ENCODE measurements at places on chromosomes 7 and 10. TPM values are rescaled to one million over a fixed set of nuclear protein-coding genes. Genes with fewer than 3 reads are reported as not detected.

Gene STEAP1B
- not detected for total RNA-seq

Gene BPGM
- total RNA-seq, result 17.2 TPM

Gene CUZD1
- total RNA-seq, result 1.0 TPM

Gene CNTNAP2
- total RNA-seq, result 0.02 TPM

Gene ORC5
- total RNA-seq, result 29.0 TPM

Gene PTF1A
- total RNA-seq, result not detected

Gene NRP1
- 87.4 TPM for total RNA-seq

Gene CAV2
- 168 TPM for total RNA-seq

Gene AGBL3
- total RNA-seq, result 0.80 TPM

Gene XRCC2
- 5.2 TPM for total RNA-seq

Gene IDI2
- total RNA-seq, result not detected

Gene WDFY4
- total RNA-seq, result 0.06 TPM

Gene LRGUK
- 0.48 TPM for total RNA-seq

Gene CFAP70
- 0.13 TPM for total RNA-seq

Gene NPSR1
- not detected for total RNA-seq

Gene CDH23
- 3.2 TPM for total RNA-seq

All from A549 treated with dexamethasone at 1 μM for 4 hours (cell line).